ENCODE measurements at places on chromosomes 2 and 18.

DNA sequence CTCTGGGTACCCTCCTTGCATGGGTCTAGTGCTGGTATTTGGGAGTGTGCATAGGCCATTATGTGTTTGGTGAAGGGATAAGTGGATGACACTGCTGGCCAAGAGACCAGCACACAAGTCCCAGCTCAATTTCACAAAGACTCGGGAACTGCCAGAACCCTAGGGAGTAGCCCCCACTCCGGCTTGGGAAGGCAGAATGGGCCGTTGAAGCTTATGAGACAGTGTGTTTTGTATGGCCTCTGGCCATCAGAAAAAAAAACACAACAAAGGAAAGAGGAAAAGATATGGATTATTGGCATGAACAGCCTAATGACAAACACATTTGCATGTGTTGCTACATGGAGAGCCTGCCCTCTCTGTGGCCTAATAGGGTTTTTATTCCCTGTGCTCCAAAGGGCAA is 144.2 kb downstream of the TTC32 start:
- DNase-seq: no peak

DNA sequence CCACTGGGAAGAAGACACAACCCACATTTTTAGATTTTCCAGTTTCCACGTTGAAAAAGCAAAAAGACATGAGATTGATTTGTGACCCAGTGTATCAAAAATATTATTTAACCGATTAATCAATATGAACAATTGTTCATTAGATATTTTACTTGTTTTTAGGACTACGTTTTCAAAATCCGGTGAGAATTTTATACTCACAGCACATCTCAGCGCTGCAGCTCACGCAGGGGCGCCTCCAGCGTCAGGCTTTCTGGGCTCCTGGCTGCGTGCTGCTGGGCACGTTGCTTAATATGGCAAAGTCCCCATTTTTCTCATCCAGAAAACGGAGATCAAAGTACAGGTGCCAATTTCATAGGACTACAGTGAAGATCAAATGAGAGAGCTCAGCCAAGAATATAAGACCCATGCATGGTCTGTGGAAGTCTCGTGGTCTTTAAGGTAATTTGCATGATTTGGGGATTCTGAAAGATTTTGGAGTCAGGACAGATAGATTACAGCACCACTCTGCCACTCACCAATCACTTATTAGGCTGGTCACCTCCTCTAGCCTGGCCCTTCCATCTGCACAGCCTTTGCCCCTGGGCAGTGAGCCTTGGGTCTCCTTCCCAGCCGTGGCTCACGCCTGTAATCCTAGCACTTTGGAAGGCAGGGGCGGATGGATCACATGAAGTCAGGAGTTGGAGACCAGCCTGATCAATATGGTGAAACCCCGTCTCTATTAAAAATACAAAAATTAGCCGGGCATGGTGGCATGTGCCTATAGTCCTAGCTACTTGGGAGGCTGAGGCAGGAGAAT is 36.2 kb downstream of the PTPN18 start:
- DNase-seq: no peak

GRCh38 chr2:64404743-64405142 is 49.2 kb upstream of the LGALSL start:
- peak; percentile 30 for DNase-seq

DNA sequence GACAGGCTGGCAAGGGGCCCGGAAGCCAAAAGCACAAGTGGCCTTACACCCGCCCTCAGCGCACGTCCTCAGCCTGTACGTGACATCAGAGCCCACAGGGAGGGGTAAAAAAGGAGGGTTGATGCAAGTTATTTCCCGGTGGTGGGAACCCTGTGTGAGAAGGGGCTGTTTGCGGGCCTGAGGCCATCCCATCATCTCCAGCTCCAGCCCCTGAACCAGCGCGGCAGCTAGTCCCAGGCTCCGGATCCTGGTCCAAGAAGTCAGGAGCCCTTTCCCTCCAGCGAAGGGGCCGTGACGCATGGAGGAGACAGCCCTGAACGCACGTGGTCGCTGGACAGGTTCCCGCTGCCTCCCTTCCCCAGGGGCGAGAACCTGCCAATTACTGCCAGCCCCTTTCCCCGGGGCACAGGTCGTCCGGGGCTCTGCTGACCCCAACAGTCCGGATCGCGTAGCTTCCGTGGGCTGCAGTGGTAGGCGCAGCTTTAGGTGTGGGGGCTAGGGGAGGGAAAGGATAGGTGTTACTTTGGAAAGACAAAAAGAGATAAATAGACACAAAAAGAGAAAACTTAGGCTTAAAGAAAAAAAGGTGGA is 1.3 kb upstream of the LRP2 start:
- DNase-seq: peak; percentile 37

DNA sequence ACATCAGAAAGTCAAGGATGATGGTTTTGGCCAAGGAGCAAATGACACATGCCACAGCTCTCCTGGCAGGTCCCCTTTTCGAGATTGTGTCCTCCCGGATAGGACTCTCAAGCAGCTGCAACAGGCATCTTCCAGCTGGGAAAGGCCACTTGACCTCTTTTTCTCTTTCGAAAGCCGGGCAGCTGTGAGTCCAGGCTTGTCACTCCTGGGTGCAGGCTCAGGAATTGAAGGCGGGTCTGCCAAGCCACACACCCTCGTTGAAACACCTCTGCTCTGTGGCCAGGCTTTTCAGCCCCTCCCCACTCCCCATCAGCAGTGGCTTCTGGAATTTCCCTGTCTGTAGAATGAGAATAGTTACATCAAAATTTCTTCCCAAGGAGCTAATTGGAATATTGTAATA is 98.0 kb downstream of the CCDC138 start:
- DNase-seq: no peak

DNA sequence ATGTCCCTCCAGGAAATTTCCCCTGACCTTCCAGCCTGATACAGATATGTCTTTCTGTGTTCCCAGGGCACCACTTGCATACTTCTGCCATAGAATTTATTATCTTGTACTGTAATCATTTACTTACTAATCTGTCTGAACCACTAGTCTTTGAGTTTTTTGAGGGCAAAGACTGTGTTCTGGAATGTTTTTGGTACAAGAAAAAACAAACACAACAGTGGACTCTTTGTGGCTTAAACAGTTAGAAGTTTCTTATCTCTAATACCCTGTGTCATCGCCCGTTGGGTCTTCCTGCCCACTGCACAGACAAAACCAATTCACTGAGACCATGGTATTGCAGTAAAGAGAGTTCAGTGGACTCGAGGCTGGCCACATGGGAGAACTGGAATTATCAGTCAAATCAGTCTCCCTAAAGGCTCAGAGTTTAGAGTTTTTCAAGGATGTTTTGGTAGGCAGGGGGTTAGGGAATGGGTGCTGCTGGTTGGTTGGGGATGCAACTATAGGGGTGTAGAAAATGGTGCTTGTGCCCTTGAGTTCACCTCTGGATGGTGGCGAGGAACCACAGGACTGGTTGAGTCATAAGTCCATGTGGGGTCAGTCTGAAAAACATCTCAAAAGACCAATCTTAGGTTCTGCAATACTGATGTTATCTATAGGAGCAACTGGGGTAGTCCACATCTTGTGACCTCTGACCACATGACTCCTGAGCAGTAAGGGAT is 20.3 kb downstream of the RALB start:
- DNase-seq: no peak

- DNase-seq: no peak
Observed at GRCh38 chr18:47438001-47438400, 186.5 kb upstream of the SKOR2 start.

DNA sequence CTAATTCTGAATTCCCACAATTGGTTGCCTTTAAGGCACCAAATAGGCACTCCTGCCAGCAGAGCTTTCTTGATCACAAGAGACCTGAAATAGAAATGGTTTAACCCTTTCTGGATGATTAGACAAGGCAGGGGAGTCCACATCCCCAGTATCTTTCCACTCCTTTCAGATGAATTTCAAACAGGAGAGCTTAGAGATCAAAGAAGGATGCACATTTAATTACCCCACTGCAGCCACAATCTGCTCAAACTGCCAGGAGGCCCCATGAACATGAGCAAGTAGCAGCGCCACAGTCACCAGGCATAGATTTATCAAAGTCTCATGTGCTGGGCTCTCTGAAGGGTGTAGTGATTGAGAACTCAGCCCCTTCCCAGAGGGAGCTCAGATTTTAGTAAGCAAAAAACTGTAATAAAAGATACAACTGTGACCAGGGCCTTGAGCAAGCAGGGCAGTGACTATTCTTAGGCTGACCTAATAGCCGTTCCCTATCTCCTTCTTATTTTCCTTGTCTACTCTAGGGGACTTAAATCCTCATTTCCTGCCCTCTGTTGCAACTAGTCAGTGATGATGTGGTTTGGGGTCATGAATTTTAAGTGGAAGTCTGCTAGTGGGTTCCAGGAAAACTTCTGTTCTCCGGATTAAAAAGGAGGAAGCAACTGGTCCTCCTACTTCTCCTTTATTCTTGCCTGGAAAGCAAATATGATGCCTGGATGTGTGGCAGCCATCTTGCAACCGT is 53.7 kb downstream of the SLC4A3 start:
- DNase-seq: no peak

DNA sequence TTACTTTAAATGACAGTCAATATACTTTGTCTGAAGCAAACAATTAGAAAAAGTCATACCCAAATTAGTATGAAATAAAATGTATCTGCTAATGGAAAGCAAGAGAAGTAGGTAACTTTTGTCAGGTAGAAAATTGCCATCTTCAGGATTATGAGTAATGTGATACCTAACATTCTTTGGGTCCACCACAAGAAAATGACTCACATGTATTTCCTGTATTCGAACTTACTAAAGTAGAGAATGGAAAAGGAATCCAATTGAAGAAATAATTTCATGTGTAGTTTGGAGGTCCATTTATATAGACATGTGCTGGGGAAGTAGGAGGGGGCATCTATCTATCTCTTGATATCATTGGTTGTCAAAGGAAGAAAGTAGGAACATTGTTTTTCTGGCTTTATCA is 636.2 kb upstream of the CHAC2 start:
- DNase-seq: no peak

DNA sequence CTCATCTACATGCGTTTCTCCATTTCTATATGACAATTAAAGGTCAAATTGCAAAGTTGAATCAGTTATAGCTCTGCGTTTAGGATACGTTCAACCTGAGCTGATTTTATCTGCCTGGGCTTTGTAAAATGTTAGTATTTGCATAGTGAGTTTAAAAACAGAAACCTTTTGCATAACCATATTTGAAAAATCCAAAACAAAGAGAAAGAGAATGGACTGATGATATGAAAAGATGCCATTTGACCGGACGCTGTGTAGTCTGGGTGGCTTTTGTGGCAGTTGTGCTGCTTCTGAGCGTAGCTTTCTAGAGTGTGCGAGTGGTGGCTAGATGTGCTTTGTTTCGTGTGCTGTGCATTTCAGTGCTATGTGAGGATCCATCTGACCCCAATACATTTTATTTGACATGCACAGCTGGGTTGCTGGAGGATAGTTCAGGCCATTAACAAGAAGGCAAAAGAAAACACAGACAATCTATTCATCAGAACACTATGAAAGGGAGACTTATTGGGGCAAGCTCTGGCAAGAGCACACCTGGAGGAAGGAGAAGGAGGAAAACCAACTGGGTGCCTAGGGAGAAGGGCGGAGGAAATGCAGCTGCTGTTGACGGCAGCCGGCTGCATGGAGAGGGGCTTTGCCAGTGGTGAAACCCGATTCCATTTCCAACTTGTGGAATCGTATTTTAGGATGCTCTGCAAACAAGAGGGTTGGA is 126.8 kb downstream of the ACOXL start:
- DNase-seq: no peak

- DNase-seq: peak; percentile 68
Observed at GRCh38 chr2:108220942-108221541, 18.7 kb upstream of the SULT1C3 start.

DNA sequence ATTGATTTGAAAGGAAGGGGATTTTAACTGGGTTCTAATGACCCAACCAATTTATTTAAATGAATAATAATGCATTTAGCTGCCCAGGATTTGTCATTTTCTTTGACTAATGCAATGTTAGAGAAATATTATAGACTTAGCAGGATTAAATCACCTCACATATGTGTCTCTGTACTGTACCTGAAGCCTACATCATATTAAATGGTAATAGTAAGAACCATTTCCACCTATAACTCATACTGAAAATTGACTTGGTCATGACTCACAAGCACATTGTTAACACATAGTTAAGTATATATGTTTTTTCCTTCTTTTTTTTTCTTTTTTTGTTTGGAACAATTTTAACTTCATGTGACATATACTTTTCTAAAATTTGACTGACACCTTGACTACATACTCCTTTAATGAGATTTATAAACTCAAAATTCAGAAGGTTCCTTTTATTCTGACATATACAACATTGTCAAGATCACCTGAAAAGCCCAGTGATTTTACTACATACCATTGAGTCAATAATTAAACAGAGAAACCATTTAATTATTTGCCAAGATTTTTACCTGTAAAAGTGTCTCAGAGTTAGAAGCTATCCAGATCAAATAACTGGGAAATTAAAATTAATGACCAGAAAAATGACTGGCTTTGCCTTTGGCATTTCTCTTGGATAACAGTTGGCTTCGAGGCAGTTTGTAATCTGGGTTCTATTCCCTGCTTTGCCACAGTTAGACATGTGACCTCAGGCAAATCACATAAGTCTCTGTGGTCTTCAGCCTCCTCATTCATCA is 58.8 kb upstream of the CDC42EP3 start:
- DNase-seq: no peak

DNA sequence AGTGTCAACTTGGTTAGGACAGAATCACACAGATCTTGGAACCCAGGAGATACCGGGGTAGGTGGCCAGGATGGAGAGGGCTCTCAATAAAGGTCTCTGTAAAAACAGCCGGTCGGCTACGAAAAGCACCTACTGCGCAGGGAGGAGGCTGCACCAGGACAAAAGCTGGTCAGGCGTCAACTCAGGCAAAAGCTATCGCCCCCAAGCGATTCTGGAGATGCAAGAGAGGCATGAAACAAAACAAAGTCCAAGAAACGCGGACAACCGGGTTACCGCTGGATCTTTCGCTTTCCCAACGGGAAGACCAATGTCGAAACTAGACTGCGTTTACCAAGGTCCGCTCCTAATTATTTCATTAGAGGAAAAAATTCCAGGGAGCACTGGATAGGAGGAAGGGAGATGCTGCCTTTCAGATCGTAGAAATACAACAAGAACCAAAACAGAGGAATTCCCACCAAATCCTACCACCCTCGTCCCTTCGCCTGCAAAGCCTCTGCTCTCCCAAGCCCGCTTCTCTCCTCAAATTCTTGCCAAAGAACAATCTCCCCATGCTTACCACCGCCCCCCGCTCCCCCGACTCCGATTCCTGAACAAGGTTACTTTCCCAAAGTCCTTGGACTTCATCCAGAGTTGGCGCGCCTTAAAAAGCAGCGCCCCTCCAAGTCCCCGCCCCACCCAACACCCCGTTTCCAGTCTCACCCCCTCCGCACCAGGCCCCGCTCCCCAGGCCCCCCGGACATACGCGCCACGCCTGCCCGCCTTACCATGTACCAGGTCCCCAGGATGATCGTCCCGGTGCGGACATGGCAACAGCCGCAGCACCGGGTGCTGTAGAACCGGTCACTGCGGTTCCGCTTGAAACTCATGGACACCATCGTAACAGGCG is 539 bp downstream of the LAPTM4A start:
- peak; percentile 49 for DNase-seq

Data from left ventricle myocardium superior (tissue), 1 donor.